ENCODE measurements at places on chromosomes 12 and 14.

- DNase-seq = no peak
Measured at GRCh38 chr12:50603817-50604639, 99.2 kb downstream of the DIP2B start.

GRCh38 chr12:123961585-123962345 is 10.9 kb downstream of the CCDC92 start:
- no peak for DNase-seq

DNA sequence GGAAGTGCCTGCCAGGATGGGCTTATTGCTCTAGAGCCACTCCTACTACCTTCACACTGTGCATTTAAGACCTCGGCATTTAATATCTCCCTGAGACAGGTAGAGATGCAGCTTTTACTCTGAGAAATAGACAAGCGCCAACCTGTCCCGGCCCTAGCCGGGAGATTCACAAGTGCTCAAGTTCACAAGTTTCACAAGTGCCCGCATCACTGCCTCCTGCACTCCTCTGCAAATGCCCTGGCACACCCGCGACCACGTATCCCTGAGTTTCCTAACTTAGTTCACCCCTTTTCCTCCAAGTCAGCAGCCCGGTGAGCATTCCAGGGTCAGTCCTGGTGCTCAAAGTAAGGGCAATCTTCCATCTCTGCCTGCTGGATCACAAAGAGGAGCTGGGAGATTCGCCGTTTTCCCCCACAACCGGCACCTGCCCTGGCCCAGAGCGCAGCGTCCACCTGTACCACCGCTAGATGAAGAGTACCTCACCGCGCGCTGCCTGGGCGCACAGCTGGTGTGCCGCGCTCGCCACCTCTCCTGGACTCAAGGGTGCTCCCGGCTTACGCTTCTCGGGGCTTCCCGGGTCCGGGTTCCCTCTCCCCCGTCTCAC is 5.0 kb upstream of the SLC38A4 start:
- DNase-seq = no peak

DNA sequence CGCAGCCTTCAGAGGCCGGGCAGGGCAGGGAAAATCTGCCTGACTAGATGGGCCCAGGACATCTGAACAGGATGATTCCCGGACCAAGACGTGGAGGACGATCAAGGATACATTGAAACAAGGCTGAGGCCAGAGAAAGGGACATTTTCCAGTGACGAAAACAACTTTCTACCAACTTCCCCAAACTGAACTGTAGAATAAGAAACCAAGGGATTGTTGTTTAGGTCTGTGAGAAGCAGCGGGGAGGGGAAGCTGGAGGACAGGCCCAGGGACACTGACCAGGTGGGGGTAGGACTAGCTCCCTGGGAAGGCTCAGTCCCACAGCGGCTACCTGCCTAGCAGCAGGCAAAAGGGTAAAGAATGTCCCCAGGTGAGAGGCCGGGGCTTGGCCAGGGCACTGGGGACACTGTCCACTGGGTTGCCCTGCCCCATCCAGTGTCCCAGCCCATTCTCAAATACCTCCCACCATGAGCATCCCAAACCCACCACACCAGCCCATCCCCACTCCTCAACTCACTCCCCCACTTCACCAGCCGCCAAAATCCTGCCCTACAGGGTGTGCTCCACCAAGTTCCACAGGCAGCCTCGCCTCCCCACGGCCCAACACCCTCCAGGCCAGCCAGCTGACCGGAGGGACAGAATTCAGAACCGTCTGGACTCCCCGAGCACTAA is 995 bp downstream of the TNFRSF1A start:
- DNase-seq = no peak

DNA sequence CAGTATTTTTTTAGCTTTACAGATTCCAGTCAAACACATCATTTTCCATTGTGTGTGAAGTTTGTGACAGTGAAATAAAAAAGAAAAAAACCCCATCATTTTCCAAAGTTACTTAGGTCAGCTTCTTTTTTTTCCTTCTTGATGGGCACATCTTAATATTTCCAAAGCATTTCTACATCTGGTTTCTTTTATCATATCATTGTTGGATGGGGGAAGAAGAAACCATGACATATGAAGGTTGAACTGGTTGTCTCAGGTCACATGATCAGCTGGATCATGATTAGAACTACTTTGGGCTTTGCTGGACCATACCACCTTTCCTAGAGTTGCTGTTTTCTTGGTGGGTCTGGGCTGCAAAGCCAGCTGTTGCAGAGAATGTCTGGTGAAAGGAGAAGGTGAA is 59.8 kb downstream of the FOS start:
- no peak for DNase-seq

DNA sequence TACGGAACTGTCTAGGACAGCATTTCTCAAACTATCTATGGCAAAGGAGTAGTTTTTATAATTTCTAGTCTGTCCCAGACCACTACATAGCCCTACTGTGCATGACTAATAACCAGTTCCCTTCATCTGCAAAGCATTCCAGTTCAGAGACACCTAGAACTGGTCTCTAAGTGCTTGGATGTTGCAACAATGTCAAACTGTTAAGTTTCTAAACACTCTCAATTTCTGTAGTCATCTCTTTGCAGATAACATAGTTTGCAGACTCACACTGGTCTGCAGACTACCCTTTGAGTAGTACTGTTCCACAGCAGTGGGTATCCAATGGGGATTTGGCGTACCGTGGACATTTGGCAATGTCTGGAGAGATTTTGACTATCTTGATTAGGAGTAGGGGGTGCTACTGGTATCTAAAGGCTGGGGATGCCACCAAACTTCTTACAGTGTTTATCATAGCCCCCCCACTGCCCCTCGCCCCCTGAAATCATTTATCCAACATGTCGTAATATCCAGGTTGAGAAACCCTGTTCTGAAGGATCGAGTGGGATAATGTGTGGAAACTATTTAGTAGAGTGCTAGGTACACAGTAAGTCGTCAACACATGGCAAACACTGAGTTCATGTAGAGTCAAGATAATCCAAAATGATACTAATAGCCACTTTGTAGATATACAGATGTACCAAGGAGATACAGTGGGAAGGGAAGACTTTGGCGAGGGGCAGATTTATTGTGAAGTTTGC is 1.7 kb downstream of the C12orf76 start:
- DNase-seq = no peak

DNA sequence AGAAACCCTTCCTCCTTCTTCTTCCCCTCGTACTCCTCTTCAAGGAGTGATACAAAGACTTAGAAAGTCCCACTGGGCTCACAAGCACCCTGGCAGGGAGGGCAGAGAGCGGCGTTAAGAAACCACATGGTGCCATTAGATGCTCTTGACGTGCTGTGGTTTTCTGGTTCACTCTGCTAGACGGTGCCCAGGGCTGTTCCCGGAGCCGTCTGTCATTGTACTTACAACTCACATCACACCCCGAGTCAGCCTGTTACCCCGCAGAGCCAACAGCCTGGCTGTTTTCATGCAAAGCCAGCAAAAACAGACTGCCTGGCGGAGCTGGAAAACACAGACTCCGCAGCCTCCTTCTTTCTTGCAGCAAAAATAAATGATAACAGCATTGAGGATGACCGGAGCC is 232.6 kb upstream of the TBX3 start:
- DNase-seq = no peak

DNA sequence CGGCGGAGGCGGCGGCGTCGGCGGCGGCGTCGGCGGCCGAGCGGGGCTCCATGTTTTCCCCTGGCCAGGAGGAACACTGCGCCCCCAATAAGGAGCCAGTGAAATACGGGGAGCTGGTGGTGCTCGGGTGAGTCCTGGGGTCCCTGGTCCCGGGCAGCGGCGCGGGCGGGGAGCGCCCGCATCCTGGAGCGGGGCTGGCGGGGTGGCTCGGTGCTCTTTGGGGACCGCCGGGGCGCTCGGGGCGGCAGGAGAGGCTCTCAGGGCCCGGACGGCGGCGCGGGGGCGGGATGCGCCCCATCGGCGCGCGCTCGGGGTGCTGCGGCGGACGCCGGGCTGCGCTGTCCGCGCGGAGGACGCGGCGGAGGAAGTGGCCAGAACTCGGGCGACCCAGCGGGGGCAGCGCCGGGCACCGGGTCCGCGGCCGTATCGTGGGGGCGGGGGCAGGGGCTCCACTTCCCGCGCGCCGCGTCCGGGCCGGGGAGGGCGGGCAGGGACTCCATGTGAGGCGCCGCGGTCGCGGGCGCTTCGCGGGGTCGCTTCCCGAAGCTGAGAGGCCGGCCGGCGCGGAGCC is 485 bp downstream of the PELI2 start:
- DNase-seq = peak; percentile 11

DNA sequence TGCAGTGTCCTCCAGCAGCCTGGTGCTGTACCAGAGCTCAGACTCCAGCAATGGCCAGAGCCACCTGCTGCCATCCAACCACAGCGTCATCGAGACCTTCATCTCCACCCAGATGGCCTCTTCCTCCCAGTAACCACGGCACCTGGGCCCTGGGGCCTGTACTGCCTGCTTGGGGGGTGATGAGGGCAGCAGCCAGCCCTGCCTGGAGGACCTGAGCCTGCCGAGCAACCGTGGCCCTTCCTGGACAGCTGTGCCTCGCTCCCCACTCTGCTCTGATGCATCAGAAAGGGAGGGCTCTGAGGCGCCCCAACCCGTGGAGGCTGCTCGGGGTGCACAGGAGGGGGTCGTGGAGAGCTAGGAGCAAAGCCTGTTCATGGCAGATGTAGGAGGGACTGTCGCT is 15.2 kb downstream of the C12orf43 start:
- DNase-seq = no peak

DNA sequence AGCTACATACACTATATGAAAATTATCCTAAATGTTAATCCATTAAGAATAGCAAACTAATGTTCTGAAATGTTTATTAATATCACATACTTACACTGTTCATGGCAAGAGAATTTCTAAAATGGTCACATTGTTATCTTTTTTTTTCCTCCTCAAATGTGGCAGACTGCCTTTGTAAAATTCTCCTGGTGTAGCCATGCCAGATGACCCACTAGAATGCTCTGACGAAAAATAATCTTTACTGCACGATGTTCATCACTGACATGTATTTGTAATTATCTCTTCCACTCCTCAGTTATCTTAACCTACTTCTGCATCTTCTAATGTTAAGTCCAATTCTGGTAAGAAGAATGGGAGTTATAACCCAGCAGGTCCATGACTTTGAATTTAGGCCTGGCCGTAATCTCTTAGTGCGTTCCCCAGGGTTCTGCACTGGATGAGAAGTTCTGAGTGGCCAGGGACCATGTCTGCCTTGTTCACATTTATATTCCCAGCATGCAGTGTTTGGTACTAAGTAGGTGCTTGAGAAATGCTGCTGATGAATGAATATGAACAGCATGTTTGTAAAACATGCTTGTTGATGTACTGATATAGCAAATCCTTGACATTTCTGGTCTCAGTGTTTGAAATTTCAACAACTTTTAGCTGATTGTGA is 46.7 kb downstream of the NOPCHAP1 start:
- DNase-seq = no peak

DNA sequence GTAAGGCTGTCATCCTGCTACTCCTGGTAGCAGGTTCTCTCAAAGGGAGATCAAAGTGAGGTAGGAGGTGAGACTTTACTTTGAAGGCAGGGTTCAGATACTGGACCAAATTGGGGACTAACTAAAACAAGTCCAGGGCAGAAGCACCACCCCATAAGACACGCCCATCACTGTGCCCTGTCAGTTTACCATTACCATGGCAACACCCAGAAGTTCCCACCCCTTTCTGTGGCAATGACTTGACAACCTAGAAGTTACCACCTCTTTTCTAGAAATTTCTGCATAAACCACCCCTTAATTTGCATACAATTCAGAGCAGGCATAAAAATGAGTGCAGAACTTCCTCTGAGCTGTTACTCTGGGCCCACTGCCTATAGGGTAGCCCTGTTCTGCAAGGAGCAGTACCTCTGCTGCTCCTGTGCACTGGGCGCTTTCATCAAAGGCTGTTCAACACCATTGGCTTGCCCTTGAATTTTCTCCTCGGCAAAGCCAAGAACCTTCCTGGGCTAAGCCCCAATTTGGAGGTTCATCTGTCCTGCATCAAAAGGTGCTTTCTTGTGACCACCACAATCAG is 64.8 kb upstream of the MAX start:
- no peak for DNase-seq

DNA sequence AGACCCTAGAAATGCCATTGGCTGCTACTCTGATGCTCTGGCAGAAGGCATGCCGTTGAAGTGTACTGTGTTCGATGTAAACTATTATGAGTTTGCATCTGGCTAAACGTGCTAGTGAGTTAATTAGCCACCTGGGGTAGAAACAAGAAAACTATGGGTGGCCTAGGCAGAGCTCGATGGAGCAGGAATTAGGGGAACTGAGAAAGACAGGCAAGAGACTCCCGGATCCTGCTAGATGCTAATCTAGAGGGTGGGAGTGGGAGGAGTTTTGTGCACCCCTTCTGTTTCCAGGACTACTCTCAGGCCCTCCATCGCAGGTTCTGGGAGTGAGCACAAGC is 32.0 kb downstream of the TMEM63C start:
- DNase-seq = no peak

- no peak for DNase-seq
Measured at GRCh38 chr14:91647856-91648255, 84.0 kb downstream of the CATSPERB start.

- DNase-seq = no peak
Measured at GRCh38 chr14:35992816-35993683, 166.9 kb downstream of the BRMS1L start.

DNA sequence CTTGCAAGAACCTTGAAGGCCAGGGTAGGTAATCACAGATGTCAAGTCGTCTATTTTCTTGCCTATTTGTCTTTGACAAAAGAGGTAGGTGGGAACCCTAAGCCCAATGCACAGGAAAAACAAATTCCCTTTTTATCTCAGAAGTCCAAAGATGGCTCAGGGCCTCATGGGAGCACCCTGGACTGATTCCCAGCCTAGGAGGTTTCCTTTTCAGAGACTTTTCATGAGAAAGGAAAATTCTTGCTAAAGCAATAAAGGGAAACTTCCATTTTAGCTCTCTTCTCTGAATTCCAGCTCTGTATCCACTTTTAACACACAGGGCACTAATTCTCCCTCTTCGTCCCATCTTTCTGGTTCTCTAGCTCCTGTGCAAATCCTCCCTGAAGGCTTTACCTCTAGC is 1.2 kb downstream of the ZNF641 start:
- no peak for DNase-seq

DNA sequence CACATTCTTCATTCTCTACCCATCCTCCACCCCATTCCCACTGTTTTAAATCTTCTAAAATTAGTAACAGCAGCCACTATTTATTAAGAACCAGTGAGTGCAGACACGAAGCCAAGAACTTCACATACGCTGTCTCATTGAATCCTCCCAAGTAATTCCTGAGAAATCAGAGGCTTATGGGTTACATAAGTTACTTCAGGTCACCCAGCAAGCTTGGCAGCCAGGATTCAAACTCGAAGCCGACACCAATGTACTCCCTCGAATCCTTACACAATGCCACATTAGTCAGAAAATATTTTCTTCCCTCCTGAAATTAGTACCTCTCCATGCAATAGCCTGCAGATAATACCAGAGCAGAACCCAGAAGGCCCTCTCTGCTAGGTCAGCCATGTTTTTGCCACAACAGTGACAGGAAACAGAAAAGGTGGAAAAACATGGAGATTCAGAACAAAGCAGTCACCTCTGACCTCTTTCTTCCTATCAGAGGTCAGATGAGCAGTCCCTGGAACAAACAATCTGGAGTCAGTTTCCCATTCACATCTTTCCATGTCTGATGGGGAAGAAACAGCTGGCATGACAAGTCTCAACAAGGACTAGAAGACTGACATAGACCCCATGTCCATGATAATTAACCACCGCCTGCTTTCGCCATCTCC is 16.4 kb downstream of the NID2 start:
- DNase-seq = no peak
